ENCODE measurements at places on chromosomes 5 and 9.

DNA sequence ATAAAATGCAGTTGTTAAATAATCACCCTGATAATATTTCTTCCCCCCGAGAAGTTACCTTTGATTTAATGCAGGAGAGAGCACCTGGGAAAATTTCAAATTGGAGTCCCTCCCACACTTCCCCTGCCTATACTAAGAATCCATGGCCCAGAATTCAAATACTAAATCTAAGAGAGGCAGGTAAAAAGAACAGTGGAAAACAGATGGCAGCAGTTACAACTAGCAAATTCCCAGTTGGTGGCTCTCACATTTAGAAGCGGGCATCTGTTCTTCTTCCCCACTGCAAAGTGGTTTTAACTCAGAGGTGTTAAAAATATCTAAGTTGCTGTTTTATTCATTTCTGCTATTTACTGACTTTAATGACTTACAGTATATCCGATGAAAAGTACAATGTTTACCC is 210.4 kb upstream of the ELAVL2 start:
- no peak for DNase-seq

GRCh38 chr5:13029211-13029610 is 915.3 kb downstream of the DNAH5 start:
- DNase-seq, result no peak

- DNase-seq, result no peak
Observed at GRCh38 chr5:172466062-172466461, 11.7 kb upstream of the SH3PXD2B start.

GRCh38 chr5:31116466-31117031 is 76.9 kb upstream of the CDH6 start:
- DNase-seq, result no peak

DNA sequence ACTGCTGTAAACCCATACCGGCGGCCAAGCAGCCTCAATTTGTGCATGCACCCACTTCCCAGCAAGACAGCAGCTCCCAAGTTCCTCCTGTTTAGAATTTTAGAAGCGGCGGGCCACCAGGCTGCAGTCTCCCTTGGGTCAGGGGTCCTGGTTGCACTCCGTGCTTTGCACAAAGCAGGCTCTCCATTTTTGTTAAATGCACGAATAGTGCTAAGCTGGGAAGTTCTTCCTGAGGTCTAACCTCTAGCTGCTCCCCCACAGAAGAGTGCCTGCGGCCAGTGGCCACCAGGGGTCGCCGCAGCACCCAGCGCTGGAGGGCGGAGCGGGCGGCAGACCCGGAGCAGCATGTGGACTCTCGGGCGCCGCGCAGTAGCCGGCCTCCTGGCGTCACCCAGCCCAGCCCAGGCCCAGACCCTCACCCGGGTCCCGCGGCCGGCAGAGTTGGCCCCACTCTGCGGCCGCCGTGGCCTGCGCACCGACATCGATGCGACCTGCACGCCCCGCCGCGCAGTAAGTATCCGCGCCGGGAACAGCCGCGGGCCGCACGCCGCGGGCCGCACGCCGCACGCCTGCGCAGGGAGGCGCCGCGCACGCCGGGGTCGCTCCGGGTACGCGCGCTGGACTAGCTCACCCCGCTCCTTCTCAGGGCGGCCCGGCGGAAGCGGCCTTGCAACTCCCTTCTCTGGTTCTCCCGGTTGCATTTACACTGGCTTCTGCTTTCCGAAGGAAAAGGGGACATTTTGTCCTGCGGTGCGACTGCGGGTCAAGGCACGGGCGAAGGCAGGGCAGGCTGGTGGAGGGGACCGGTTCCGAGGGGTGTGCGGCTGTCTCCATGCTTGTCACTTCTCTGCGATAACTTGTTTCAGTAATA is at the start of gene FXN:
TSS of gene FXN (plus strand) at position 315 of the 871 bp plus-strand sequence. CDS start at position 346, 31 bp downstream.
- peak; percentile 67 for DNase-seq

Measured in HL-60 (cell line).